ENCODE measurements at places on chromosomes 12 and 14.

- no peak for DNase-seq
These were observed 3.5 kb downstream of the ULK1 start for GRCh38 chr12:131897875-131898274.

GRCh38 chr12:122012184-122012583, 9.5 kb upstream of the BCL7A start:
- DNase-seq: no peak

DNA sequence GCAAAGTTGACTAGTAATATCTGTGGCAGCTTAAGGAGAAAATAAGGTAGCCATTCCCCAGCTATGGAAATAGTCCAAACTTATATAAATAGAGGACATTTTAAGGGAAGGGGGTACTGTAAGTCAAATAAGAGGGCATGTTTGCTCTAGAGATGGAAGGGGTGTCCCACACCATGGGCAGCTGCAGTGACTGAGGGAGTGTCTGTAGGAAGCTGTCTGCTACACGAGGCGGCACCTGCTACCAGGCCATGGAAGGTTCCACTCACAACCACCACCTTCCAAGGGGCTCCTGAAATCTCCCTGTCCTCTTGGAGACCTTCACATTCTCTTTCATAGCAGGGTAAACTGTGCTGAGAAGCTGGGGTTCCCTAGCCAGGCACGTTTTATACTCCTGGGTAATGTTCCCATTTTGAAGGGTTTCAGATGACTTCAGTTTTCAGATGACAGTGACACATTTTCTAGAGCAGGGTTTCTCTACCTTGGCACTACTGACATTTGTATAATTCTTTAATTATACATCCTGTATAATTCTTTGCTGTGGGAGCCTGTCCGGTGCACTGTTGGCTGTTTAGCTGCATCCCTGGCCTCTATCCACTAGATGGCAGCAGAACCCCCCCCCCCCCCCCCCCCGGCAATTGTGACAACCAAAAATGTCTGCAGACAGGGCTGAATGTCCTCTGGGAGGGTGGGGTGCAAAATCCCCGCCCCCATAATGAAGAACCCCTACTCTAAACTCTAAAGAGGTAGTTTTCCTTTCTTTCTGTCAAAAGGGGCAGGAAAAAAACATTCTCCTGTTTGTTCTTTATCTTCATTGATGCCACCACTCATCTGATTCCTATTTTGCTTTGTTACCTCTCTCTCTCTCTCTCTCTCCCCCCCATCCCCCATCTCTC, 11.6 kb upstream of the SMCO2 start:
- DNase-seq: peak; percentile 5

- no peak for DNase-seq
These were observed 16.6 kb downstream of the XRCC3 start for GRCh38 chr14:103698380-103699260.

- no peak for DNase-seq
These were observed 105.7 kb downstream of the GCH1 start for GRCh38 chr14:54796961-54797360.

- no peak for DNase-seq
These were observed 53.4 kb upstream of the ANO4 start for GRCh38 chr12:100741084-100741711.

DNA sequence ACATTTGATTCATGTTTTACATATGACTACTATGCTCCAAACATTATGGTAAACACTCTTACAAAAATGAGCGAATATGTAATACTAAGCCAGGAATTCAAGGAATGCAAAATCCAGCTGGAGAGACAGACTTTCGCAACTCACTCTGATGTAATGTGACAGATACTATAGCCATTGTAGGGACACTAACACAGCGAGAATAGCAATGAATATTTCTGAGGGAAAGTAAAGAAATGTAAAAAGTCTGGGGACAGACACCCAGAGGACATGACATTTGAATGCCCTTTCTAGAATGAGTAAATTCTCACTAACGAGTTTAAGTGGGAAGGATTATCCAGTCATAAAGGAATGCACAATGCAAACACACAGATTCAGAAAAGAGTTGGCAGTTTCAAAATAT, 121.9 kb downstream of the PIK3C2G start:
- DNase-seq: no peak

- no peak for DNase-seq
These were observed 522.5 kb downstream of the RMST start for GRCh38 chr12:97984974-97985580.

DNA sequence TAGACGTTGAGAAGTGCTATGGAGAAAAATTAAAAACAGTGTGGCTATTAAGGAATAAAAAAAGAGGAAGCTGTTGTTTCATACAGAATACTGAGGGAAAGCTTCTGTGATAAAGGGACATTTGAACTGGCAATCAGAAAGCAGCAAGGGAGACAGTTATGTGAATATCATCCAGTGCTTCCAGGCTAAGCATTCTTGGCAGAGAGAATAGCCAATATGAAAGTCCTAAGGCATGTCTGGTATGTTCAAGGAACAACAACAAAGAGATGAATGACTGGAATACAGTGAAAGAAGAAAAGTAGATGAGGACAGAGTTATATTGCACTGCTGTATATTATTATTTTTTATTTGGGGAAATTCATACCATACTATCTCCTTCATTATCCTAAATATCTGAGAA, 23.9 kb downstream of the SCAF11 start:
- no peak for DNase-seq

GRCh38 chr14:71324767-71325272, 417.6 kb downstream of the PCNX1 start:
- DNase-seq: no peak

DNA sequence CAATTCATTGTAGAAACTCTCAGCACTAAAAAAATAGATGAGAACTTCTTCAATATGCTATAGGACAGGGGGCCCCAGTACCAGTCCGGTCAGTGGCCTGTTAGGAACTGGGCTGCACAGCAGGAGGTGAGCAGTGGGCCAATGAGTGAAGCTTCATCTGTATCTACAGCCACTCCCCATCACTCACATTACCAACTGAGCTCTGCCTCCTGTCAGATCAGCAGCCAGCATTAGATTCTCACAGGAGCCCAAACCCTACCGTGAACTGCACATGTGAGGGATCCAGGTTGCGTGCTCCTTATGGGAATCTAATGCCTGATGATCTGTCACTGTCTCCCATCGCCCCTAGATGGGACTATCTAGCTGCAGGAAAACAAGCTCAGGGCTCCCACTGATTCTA, 15.7 kb upstream of the ANO2 start:
- DNase-seq: no peak

- DNase-seq: no peak
These were observed 268.2 kb upstream of the DAAM1 start for GRCh38 chr14:58920230-58920629.

DNA sequence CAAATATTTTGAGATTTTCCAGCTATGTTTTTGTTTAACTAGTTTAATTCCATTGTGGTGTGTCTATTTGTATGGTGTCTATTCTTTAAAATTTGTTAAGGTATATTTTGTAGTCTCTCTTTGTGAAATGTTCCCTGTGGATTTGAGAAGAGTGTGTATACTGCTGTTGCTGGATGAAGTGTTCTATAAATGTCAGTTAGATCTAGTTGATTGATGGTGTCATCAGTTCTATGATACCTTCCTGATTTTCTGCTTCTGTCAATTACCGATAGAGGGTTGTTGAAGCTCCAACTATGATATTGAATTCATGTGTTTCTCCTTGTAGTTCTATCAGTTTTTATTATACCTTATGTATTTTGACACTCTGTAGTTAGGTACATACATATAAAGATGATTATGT, 53.1 kb downstream of the FUT8 start:
- DNase-seq: no peak

- no peak for DNase-seq
These were observed 179.1 kb downstream of the KITLG start for GRCh38 chr12:88401155-88401554.

GRCh38 chr14:49770212-49770817, 2.4 kb downstream of the KLHDC2 start:
- DNase-seq: no peak

DNA sequence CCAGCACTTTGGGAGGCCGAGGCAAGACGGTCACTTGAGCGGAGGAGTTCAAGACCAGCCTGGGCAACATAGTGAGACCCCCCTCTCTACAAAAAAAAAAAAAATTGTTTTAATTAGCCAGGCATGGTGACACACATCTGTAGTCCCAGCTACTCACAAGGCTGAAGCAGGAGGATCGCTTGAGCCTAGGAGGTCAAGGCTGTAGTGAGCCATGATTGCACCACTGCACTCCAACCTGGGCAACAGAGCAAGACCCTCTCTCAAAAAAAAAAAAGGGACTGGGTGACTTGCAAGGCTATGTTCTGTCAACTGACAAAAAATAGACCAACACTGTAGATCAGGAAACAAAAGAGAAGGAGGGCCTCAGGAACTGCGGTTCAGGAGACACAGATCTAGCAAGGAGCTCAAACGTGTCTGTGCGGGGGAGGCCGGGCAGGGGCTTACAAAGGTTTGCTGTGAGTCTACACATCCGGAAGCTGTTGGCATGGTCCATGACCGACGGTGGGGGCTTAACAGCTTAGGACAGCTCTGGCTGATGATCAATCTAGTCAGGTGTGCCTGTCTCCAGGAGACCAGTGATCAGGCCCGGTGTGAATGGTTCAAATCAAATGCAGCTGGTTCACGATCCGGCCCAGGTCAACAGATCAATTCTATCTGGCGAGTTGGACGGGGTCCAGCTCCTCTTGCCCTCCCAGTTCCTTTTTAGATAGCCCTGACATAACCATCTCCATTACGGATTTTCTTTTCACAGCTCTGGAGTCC, 31.7 kb upstream of the INF2 start:
- no peak for DNase-seq

- DNase-seq: peak; percentile 4
These were observed 107.0 kb downstream of the ADAMTS20 start for GRCh38 chr12:43444940-43445564.

GRCh38 chr12:53624956-53625355, 1.2 kb downstream of the ATF7 start:
- no peak for DNase-seq

DNA sequence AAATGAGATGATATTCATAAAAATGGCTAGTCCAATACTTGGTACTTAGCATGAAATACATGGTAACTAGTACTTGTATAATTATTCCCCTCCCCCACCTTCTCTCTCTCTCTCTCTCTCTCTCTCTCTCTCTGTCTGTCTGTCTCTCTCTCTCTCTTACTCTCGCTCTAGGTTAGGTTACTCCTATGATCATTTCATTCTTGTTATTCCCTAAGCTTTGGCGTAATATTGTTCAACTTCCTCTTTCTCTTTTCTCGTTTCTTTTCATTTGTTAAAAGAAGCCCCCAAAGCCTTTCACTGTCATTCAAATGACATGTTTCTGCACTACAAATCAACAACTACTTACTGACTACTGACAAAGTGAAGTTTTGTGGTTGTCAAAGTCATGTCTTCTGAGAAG, 89.8 kb downstream of the GRIP1 start:
- DNase-seq: no peak

DNA sequence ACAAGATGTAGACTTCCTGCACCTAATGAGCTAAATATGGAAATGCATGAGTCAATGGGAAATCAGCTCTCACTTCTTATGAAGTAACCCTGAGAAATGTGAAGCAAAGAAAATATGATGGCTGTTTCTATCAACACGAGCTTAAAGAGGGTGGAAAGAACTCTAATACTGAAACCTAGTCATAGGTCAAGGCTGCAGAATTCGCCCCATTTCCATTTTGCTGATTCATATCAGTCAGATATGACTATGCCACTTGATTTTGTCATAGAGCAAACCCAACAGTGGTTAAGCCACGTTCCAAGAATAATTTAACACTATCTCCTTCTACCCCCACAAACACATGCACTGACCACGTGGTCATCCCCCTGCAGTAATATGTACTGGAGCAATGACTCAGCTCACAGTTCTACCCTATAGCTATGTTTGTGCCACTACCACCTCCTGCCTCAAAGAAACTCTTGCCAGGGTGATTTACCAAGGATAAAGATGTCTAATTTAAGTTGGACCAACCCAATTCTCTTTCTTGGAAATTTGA, 157.5 kb downstream of the TMTC3 start:
- no peak for DNase-seq

DNA sequence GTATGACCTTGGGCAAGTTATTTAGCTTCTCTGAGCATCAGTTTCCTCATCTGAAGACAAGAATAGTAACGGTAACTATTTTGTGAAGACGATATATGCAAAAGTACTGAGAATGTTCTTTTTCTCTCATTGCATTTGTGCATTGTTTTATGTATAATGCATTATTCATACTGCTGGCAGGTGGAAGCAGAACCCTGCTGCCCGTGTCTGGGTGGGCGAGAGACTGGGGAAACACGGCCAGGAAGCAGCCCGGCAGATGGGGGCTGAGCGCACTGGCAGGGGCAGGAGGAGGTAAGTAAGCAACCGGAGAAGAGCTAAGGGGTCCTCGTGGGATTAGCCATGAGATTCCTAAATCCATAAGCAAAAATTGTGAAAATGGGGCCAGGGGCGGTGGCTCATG, 115.8 kb upstream of the MED13L start:
- DNase-seq: no peak

GRCh38 chr12:31633464-31633863, 26.0 kb upstream of the ETFBKMT start:
- no peak for DNase-seq

DNA sequence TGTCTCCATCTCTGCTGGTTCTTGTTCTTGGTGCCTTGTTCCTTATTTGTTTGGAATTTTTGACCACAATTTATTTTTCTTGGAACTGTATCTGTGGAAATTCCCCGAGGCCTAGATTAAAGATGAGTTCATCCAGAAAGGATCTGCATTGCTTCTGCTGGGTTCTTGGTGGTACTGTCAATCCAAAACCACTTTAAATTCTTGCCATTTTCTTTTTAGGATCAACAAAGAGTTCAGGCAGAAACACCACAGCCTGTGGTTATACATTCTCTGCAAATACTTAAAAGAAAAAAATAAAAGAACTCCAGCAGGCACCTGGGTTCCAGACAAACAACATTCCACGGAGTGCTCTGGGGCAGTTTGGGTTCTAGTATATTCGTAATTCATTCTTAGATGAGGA, 6.0 kb upstream of the VAMP1 start:
- DNase-seq: no peak

DNA sequence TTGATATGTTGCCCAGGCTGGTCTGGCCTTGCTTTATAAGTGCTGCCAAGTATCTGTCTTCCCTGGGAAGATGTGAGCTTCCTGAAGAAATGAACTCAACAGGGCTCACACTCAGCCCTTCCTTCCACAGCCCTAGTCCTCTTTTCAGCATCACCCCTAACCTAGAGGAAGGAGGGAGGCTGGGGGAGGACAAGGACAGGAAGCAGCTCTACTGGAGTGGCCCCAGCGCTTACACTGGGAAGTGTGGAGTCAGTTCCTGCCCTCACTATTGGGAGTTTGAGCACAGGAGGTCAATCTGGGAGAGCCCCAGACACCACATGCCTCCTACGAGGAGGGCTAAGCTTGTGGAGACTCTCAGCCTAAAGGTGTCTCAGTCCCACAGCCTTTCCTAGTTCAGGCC, 16.8 kb downstream of the GALNT6 start:
- no peak for DNase-seq

- no peak for DNase-seq
These were observed 6.9 kb downstream of the TMBIM6 start for GRCh38 chr12:49748306-49748705.

Measured in activated naive CD4-positive, alpha-beta T cell (primary cell).